ENCODE measurements at places on chromosomes 4 and X.
A peak's percentile ranks its signal among the peaks of the same experiment; 100 is the strongest.

GRCh38 chrX:17829566-17829965, 31.5 kb downstream of the RAI2 start:
- no peak for DNase-seq

GRCh38 chr4:184231573-184231972, 13.9 kb upstream of the ENPP6 start:
- no peak for DNase-seq

DNA sequence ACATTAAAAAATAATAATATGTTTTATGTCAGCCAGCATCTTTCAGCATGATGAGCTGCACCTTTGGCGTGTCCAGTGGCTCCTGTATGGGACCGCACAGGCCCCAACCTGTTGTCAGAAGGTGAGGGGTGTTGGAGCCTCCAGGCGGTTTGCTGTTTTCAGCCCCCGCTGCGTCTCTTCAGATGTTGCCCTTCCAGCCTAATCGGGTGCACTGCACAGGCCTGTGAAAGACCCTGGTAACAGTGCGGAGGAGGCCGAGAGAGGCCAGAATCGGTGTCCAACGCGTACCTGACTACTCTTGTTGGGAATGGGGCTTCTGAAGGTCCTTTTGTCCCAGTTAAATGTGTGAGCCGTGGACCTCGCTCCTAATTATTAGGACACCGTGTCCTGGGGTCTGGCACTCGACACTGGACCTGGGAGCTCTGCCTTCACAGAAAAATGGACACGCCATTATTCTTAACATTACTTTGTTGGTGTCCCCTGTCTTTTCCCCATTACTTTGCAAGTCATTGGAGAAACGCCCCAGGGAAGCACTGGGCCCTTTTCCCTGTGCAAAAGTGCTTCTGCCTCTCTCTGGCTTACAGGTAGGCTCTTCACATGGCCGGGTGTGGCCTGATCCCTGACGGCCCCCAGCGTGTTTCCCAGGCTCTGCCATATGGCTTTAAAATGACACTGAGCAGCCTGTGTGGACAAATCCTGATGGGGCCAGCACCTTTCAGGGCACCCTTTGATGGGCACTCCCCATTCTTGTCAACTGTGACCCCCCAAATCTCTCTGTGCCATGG, 51.2 kb downstream of the TBC1D14 start:
- no peak for DNase-seq

DNA sequence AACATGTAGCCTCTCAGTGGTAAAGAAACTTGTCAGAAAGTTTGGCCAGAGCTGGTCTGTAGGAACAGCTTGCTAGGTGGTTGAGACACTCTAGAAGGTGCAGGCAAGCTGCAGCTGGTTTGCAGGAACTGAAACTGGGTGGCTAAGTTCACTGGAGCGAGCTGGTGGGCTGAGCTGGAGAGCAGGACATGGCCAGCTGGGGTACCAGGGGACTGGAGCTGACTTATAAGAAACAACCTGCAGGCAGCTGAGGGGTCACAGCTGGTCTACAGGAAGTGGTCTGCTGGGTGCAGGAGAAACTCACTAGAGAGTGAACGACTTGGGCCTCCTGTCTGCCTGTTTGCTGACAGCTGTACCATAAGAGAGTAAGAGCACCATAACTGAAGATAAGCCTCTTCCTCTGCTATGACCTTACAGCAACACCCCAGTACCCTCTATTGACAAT, 157.1 kb upstream of the LNX1 start:
- DNase-seq: no peak

DNA sequence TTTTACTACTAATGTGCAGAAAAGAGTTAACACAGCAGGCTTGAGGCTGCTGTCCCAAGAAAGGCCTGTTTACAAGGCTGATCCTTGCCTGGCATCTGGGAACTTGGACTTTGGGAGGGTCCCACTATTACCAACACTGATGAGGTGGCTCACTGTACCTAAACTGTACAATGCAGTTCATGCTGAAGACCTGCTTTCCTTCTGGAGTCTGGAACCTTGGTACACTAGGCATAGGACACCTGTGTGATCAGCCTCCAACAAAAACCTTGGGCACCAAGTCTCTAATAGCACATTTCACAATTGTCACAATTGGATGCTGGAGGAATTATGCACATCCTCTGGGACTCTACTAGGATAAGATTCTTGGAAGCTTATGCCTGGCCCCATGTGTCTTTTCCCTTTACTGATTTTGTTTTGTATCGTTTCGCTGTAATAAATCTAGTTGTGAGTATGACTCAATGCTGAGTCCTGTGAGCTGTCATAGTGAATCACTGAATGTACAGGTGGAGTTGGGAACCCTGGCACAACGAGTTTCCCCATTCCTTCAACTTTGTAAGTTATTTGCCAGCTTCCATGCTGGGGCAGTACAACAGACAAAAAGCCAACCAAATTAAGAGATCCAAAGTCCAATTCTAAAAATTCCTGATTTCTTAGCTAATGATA, 45.9 kb downstream of the TEC start:
- DNase-seq: no peak

- DNase-seq: no peak
These were observed 10.3 kb downstream of the ZDHHC9 start for GRCh38 chrX:129833153-129833990.

GRCh38 chr4:152807294-152807829, 27.6 kb downstream of the ARFIP1 start:
- DNase-seq: no peak

GRCh38 chr4:165364452-165365080, 14.2 kb upstream of the CPE start:
- DNase-seq: no peak

DNA sequence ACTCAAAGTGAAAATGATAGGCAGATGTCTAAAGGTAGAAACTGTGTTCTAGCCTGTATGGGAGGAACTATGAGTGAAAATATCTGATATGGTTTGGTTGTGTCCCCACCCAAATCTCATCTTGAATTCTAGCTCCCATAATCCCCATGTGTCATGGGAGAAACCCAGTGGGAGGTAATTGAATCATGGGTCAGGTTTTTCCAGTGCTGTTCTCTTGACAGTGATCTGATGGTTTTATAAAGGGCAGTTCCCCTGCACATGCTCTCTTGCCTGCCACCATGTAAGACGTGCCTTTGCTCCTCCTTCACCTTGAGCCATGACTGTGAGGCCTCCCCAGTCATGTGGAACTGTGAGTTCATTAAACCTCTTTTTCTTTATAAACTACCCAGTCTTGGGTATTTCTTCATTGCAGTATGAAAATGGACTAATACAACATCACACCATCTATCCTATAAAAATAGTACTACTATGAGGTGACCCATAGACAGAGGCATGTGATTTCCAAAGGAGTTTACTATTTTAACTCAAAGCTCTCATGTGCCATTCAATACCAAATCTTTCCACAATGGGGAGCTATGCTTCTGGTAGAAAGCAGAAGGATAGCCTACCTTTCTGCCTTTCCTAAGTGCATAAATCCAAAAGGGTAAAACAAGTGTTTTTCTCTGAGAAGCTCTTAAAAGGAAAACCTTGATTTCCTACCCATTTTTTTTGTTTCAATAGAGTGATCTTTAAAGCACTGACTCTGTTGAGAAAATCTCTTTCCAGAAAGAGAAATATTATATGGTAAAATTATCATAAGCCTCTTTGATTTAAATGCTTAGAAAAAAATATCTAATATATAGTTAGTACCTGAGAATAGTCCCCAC, 38.8 kb downstream of the SEC31A start:
- peak; percentile 2 for DNase-seq

- DNase-seq: no peak
These were observed 1.5 kb downstream of the SETD7 start for GRCh38 chr4:139554642-139554892.

DNA sequence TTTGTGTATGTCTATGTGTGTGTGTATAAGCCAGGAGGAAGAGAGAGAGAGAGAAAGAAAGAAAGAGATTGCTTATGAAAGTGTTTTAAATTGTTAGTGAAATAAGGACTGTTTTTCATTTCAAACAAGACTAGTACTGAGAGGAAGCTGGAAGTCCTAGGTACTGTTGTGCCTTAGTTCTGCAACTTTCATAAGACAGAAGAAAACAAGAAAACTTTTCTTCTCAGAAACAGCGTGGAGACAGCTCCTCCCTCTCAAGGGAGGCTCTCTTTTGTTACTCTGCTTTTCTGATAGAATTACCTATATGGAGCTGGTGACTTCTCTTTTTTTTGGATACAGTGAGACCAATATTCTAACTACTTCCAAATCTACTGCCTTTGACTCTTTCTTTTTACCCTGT, 62.5 kb downstream of the BANK1 start:
- DNase-seq: no peak

GRCh38 chr4:95186666-95187065, 362.1 kb downstream of the UNC5C start:
- DNase-seq: no peak

- no peak for DNase-seq
These were observed 40.6 kb upstream of the SERTM2 start for GRCh38 chrX:111470681-111471403.

- DNase-seq: no peak
These were observed 7.9 kb downstream of the ASMTL start for GRCh38 chrX:1444561-1445500.

- DNase-seq: no peak
These were observed 429.2 kb upstream of the TRAM1L1 start for GRCh38 chr4:117514391-117515175.

DNA sequence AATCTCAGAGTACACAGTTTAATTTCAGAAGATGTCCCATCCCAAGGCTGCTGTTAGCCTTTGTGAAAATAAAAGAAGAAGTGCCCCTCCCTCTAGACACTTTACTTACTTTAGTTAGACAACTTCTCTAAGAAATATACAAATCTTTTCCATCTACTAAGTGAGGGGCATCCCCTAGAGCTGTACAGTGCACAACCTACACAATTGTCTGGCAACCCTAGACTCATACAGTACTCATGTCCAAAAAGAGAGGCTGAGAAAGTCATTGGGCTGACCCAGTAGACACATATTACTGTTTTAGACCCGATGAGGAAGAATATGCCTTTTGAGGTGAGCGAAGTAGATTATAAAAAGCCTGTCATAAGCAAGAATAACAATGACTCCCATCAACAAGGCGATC, 297.6 kb downstream of the IDS start:
- no peak for DNase-seq

GRCh38 chr4:91961504-91961903, 342.3 kb upstream of the GRID2 start:
- no peak for DNase-seq

- no peak for DNase-seq
These were observed 211.9 kb downstream of the FBXO8 start for GRCh38 chr4:174071595-174071994.

DNA sequence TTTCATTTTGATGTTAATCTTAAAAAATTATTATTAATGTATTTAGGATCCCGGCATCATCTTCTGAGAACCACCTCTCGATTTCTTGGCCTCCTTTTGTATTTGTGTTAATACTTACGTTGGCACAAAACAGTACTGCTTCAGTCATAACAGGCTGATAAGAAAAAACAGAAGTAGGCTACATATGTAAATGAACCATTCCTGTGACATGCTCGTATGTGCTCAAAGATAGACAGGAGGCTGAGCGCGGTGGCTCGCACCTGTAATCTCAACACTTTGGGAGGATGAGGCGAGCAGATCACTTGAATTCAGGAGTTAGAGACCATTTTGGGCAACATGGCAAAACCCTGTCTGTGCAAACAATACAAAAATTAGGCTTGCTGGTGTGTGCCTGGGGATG, 109.4 kb upstream of the H2AZ1 start:
- no peak for DNase-seq

GRCh38 chr4:178173771-178174170, 731.5 kb upstream of the AGA start:
- no peak for DNase-seq

DNA sequence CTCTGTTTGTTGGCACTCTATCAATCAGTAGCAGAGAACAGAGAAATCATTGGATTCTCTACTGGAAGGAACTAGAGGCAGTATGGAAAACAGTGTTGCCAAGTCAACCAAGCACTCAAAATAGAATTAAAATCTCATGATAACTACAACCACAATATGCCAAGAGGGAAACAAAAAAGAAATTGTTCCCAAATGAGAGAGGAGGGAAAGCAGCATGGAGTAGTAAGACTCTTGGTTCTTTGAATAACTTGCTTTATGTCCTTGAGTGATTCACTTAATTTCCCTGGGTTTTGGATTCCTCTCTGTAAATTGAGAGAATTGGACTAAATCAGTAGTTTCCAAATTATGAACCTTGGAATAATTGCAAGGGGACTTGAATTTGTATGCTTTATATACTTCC, 285.5 kb upstream of the ANKRD50 start:
- DNase-seq: no peak

GRCh38 chr4:123524958-123525628, 128.5 kb downstream of the SPRY1 start:
- no peak for DNase-seq

GRCh38 chr4:148649652-148650331, 207.6 kb upstream of the NR3C2 start:
- no peak for DNase-seq

DNA sequence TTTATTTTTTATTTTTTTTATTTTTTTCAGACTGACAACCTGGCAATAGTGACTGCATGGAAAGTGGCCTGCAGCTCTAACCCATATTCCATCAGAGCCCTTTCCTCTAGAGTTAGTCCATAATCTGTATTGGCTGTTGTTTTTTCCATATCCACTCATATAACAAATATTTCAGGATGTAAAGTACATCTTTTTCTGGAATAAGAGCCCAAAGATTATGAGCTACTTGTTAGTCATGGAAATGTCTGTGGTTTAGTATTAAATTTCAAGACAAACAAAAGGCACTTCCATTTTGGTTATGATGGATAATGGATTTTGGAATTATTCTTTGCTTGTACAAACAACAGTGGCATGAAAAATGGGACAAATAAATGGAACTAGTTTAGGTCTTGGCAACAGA, 296.0 kb upstream of the HS3ST1 start:
- DNase-seq: no peak

DNA sequence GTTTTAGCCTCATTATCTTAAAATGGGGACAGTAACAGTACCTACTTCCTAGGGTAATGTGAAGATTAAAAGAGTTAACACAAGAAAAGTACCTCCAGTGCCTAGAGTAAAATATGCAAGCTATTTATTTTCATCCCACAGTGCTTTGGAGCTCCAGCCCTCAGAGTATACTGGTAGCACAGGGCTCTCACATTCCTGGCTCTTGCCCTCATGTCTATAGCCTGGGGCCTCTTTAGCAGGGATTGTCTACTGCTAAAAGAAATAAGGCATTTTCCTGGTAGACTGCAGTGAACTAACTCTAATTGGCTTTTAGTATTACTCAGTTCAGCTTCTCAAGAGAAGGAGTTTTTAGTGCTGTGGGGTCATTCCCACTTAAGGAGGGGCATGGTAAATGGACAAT, 60.8 kb downstream of the RRAGB start:
- DNase-seq: no peak

- DNase-seq: no peak
These were observed 93.3 kb downstream of the NEUROG2 start for GRCh38 chr4:112422644-112423043.

Data from NCI-H1694 treated with DMSO at 0.1 percent for 48 hours (cell line).